ENCODE measurements at places on chromosomes 6 and 20.
A peak's percentile ranks its signal among the peaks of the same experiment; 100 is the strongest.

DNA sequence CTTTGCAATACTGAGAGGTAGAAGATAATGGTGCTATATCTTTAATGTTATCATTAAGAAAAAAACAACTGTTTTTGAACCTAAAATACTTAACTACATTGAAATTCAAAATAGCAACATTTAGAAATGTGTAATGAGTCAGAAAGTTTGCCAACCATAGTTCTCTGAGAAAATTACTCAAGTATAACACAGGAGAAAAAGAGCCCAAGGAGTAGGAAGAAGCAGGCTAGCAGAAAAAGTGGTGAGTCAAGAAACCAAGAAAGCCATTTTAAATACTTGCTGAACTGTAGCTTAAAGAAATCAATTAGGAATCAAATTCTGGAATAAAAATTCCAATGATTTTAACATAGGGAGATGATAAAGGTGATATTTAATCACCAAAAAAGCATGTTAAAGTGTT, 181.0 kb upstream of the RSPO3 start:
- DNase-seq: peak; percentile 24

- DNase-seq: no peak
Observed at GRCh38 chr6:14860774-14861173, 385.1 kb upstream of the JARID2 start.

GRCh38 chr20:1800180-1800579, 95.0 kb upstream of the SIRPA start:
- DNase-seq: no peak

DNA sequence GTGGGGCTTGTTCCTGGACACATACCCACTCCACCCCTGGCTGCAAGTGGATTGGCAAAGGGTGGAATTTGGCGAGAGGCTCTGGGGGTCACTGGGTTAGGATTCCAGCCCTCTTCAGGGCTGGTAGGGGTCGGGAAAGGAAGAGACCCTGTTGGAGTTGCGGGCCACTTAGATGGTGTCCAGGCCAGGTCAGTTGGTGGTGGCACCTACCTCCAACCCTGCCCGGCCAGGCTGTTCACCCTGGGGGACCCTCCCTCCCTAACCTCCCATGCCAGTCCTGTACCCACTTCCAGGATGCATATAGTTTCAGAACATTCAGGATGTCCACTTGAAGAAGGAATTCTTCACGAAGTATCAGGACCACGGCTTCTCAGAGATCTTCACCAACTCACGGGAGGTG, 21.0 kb downstream of the CAPN11 start:
- DNase-seq: no peak

DNA sequence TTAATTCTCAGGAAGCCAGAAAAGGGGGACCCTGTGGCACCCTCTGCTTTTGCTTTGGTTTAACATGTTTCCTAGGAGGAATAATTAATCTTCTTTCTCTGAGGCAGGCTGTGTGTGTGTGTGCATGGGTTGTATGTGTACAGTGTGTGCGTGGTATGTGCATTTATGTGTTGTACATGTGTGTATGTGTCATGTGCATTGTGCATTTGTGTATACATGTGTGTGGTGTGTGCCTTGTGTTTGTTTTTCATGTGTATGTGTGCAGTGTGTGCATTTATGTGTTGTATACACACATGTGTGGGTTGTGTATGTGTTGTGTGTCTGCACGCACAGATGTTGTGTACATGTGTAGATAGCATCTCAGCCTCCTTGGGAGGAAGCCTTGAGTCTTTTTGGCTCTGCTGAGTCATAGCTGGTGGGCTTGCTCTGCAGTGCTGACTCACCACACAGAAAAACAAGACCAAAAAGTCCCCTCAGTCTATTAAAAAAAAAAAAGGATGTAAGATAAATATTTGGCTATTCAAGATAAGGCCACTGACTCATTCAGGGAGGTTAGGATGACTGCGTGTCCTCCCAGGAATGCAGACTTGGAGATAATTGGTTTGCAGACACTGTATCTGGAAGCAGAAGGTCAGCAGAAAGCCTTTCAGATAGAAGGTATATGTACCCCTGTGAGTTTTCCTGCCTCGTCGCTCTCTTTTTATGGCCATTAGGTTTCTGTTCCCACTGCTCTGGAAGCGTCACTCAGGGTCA, 58.6 kb downstream of the SYNJ2 start:
- peak; percentile 99 for DNase-seq
